ENCODE measurements at places on chromosomes 16 and 17. TPM values are rescaled to one million over a fixed set of nuclear protein-coding genes. Genes with fewer than 3 reads are reported as not detected.
A peak's percentile ranks its signal among the peaks of the same experiment; 100 is the strongest.

Gene RAB11FIP4
- total RNA-seq = 13.9 TPM

Gene TSNAXIP1
- total RNA-seq = 0.96 TPM

Gene C16orf92
- total RNA-seq = not detected

Gene ITGAX
- 1.4 TPM for total RNA-seq

Gene CLEC19A
- not detected for total RNA-seq

Gene HIGD1B
- 19.1 TPM for total RNA-seq

Gene NHLRC4
- total RNA-seq = 0.59 TPM

Gene CCL17
- not detected for total RNA-seq

Gene VASN
- 3.1 TPM for total RNA-seq

- peak; percentile 54 for DNase-seq
Observed at GRCh38 chr17:50043290-50044148, 12.4 kb upstream of the ITGA3 start.

- no peak for DNase-seq
Observed at GRCh38 chr17:15453246-15453645, 14.2 kb downstream of the CDRT4 start.

DNA sequence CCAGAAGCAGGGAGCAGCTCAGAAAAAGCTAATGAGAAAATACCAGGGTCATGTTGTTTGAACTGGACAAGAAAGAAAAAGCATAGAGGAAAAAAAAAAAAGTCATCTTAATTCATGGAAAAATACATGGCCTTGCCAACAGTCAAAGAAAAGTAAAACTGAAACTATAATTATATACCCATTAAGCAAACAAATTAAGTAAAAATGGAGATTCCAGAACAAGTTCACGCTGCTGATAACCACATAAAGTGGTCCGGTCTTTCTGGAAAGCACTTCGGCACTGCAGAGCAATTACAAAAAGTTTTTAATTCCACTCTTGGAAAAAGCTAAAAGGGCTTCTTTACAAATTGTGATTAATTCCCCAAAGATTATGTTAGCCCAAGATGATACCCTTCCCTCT is 12.4 kb upstream of the P2RX5 start:
- DNase-seq = no peak

GRCh38 chr16:12503191-12503590 is 300.5 kb downstream of the CPPED1 start:
- DNase-seq = no peak

DNA sequence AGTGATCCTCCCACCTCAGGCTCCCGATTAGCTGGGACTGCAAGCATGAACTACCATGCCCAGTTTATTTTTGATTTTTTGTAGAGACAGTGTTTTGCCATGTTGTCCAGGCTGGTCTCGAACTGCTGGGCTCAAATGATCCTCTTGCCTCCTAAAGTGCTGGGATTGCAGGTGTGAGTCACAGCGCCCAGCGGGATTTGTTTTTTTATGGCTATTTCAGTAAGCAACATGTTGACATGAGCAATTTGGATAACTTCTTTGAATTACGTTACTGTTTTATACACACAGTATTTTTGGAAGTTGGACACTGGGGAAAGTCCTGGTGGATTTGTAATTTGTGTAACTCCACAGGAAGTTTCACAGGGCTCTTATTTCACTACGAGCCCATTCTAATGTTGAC is 18.5 kb upstream of the RHOT1 start:
- no peak for DNase-seq

DNA sequence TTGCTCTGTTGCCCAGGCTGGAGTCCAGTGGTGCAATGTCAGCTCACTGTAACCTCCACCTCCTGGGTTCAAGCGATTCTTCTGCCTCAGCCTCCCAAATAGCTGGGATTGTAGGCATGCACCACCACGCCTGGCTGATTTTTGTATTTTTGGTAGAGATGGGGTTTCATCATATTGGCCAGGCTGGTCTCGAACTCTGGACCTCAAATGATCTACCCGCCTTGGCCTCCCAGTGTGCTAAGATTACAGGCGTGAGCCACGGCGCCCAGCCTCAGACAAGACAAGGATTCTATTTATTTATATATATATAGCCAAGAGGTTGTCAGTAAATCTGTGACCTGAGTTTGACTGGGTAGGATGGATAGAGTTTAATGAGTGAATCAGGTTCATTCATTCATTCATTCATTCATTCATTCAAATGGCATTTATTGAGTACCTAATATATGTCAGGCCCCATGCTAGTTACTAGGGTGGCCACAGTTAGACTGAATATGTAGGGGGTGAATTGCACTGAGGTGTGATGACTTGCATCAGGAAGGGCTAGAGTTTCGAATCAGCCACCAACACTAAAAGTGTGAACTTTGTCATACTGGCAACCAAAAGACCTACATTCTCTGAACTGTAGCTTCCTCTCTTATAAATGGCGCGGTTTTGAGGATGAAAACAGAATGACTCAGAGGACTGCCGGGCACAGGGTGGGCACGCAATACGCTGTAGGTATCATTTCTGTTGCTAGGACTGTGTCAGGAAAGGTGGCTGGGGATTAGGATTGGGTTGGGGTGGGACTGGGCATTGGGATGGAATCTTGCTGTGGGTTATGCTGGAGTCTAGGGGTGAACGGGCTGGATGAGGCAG is 37.8 kb downstream of the ITGAE start:
- no peak for DNase-seq

- DNase-seq = no peak
Observed at GRCh38 chr17:49000943-49001342, 3.8 kb downstream of the IGF2BP1 start.

DNA sequence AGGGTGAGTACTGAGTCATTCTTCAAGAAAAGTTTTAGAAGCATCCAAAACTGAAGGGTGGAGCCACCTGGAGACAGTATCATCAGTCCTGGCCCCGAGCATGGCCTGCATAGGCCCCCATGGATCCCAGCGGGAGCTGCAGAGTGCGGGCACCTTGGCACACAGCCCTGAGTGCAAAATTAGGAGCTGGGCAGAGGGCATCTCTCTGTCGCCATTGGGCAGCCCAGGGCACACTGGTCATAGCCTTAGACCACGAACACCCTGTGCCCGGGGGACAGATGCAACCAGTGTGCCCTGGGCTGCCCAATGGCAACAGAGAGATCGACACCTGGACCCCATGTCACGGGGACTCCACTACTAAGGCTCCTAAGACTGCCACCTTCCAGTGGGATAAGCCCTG is 14.6 kb downstream of the MAPT start:
- no peak for DNase-seq

DNA sequence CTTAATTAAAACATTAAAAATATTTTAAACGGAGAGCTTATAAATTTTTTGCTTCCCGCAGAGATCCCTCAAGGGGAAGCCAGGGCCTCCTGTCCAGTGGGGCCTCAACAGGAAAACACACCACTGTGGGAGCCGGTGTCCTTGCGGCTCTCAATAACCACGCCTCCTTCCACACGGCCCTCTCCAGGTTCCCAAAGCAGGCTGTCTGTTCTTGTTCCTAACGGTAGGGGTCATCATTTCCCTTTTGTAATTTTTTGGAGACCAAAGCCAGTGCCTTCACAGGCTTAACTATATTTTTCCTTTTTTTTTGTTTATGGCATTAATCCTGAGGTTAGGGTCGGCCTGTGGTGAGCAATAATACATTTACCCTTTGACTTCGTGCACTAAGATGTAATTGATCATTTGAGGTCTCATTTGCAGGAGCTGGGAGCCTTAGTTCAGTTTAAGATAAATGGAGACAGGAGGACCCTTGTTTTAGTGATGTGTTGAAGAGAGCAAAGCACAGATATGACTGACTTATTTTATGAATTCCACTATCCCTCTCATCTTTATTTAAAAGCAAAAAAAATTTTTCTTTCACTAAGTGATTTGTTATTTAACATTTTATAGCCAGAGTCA is 77.5 kb upstream of the N4BP1 start:
- peak; percentile 20 for DNase-seq

GRCh38 chr17:65182233-65182632 is 45.1 kb downstream of the RGS9 start:
- DNase-seq = no peak

DNA sequence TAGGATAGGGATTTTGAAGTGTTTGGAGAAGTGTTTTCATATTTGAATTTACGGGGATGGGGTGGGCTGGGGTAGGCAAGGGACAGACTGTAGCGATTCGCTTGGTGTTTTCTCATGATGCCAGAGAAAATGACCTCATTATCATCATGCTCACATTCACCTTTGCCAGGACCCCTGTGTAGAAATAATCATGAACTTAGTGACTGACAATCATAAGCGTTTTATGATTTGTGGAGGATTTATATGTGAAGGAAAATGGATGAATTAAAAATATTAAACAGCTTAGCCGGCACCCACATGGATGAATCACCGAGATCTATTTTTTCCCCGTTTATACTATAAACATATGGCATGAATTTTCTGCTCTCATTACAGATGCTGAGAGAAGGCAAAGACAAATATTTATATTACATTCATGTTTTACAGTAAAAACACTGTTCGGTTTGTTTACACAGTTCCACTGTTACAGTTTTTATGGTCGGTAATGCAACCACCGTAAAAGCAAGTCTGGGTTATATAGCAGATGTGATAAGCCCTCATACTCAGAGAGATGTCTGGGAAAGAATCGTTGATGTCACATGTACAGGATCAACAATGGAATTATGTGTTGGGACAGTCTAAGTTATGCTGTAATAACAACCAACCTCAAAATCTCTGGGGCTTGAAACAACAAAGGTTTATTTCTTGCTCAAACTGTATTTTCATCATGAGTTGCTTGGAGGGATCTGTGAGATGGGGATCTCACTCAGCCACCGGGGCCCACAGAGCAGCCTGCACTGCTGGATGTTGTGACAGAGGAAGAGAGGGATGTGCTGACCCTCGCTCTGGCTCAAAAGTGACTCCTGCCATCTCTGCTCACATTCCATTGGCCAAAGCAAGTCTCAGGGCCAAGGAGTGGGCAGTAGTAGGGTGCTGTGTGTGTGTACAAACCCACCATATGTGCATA is 85.1 kb downstream of the WWOX start:
- no peak for DNase-seq

DNA sequence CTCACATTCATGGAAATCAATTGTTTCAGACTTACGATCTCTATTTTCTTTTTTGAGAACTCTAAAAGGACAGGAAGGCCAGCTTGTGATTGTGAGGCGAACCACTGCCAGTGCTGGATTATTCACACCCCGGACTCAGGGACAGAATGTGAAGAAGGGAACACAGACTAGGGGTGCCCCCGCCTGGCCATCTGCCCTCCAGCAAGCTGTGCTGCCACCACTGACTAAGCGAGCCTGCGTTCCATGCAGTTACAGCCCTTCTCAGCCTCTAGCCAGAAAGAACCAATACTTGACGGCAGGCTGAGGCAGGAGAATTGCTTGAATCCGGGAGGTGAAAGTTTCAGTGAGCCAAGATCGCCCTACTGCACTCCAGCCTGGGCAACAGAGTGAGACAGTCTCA is 2.8 kb downstream of the HAGH start:
- no peak for DNase-seq

DNA sequence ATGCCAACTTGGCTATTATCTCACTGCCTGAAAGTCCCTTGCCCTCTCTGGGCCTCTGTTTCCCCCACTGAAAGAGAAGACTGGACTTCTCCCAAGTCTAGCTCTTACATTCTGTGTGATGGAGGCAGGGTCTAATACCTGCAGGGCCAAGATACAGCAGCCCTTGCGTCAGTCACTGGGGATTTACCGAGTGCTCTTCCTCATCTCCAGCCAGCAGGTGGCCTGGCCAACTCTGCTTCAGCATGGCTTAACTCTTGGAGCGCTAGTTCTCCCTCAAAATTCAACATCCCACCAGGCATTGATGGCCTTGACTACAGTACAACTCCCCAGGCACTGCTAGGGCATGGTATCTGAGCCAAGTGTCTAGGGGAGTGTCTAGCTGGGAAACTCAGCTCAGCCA is 19.9 kb upstream of the MTMR4 start:
- DNase-seq = no peak

GRCh38 chr17:66507103-66507923 is 204.9 kb downstream of the PRKCA start:
- DNase-seq = no peak

DNA sequence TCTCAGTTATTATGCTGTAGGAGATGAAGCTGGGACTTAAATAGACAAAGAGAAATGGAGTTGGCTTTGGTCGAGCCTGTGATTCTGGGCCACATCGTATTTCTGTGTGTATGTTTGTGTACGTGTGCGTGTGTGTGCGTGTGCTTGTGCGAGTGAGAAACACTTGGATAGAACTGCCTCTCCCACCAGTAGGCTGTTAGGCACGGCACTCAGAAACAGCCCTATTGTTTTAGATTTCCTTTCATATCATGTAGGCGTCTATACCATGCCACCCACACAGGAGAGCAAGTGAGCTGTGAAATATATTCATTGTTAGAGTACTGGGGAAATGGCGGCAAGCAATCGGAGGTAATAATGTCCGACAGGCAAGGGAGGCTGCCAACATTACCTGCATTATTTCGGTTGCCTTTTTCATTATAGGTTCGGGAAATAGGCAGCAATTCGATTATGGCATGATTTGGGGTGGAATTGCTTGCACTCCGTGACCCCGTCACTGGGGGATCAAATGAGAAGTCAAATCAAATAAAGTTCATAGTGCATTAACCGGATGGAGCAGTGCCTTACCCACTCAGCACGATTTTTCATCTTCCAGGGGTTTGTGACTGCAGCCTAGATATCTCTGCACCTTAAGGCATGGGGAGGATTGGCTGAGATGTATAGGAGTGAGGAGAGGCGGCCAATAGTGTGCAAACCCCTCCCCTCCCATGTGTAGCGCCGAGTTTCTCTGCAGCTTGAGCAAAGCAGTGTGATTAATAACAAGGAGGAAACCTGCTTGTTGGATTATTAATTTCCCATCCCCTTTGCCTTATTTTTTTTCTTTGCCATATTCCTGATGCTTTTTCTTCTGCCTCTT is 89.6 kb downstream of the RBFOX1 start:
- no peak for DNase-seq

DNA sequence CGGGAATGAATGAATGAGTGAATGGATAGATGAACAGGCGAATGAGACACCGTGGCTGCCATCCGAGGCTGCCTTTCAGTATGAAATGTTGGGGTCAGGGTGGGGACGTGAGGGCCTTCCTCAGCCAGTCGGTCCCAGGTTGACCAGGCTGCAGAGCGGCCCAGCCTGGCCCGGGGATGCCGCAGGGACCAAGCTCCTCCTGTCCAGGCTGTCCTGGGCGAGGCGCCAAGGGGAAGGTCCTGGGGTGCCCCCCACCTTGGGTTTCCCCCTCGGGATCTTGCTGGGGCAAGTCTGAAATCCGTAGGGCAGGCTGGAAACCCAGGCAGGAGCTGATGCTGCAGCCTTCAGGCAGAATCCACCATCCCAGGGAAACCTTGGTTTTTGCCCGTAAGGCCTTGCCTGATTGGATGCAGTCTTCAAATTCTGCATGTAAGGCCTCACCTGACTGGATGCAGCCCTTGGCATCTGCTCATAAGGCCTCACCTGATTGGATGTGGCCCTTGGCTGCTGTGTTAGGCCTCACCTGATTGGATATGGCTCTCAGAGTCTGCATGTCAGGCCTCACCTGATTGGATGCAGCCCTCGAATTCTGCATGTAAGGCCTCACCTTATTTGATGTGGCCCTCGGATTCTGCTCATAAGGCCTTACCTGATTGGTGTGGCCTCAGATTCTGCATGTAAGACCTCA is 61.7 kb upstream of the ZNF469 start:
- no peak for DNase-seq

- DNase-seq = no peak
Observed at GRCh38 chr16:58937661-58938060, 203.5 kb upstream of the GOT2 start.

All from heart right ventricle (tissue), 16 donors.